Activated B cell treated with CpG ODN at 0.5 μM for 24 hours (primary cell): ENCODE measurements at places on chromosomes 4 and X. TPM values are rescaled to one million over a fixed set of nuclear protein-coding genes. Genes with fewer than 3 reads are reported as not detected.

Gene AADAT
- not detected in 2 replicates for total RNA-seq

DNA sequence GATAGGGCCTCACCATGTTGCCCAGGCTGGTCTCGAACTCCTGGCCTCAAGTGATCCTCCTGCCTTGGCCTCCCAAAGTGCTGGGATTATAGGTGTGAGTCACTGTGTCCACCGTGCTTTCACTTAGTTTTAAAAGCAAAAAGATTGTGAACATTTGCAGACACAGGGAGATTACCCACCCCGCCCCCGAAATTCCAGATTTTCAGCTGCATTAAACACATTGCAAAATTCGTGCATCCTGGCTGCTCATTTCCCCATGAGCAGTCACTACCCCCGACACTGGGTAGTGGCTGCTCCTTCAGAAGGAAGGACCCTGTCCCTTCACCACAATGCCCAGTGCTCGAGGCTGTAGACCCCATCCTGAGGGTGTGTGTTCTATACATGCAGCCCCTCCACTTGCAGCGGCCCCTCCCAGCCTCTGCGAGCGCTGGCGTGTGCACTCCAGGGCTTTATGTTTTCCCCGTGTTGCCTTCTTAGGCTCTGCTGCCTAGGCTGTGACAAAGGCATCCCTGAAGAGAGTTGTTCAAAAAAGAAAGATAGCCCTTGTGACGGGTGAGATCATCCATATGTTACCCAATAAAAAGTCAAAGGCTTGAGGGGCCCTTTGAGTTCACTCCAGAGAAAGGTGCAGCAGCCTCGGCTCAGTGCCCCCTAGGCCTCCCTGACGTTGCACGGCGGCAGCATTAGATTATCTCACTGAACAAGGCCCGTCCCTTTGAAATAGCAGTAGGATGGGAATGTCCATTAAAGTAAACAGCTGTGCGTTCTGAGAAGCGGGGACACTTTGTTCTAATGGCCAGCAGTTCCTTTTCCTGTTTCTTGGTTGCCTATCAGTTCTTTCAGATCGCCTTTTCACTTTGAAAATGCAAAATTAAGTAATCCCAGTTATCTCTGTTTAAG, 71.6 kb downstream of the SHROOM2 start:
- no peaks in the 10 kb centered on the region for H3K36me3 ChIP-seq
- no peak overlapping the region for H3K4me3 ChIP-seq
- H3K27ac ChIP-seq, result no peak overlapping the region
- H3K27me3 ChIP-seq, result peaks cover 6% of the 10 kb centered on the region
- no peaks in the 10 kb centered on the region for H3K4me1 ChIP-seq

DNA sequence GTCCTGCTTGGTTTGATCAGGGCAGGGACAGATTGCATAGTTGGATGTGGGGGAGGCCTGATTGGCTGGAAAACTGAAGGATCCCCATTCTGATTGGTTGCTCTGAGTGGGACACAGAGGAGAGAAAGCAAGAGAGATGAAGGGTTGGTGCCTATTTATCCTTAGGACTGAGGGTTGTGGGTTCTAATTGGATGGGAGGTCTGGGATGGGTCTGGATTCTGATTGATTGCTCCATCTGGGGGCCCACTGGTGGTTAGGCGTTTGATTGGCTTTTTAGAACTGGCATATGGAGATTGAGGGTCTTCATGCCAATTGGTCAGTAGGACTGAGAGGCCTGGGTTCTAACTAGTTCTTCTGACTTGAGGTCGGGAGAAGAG, 644 bp upstream of the EBP start:
- H3K36me3 ChIP-seq, result peaks cover 11% of the 10 kb centered on the region
- H3K27ac ChIP-seq, result peak overlapping the region; percentile 88
- H3K4me1 ChIP-seq, result peaks cover 24% of the 10 kb centered on the region
- peak overlapping the region; percentile 86 for H3K4me3 ChIP-seq

Gene CTAG1A
- not detected in 2 replicates for total RNA-seq

DNA sequence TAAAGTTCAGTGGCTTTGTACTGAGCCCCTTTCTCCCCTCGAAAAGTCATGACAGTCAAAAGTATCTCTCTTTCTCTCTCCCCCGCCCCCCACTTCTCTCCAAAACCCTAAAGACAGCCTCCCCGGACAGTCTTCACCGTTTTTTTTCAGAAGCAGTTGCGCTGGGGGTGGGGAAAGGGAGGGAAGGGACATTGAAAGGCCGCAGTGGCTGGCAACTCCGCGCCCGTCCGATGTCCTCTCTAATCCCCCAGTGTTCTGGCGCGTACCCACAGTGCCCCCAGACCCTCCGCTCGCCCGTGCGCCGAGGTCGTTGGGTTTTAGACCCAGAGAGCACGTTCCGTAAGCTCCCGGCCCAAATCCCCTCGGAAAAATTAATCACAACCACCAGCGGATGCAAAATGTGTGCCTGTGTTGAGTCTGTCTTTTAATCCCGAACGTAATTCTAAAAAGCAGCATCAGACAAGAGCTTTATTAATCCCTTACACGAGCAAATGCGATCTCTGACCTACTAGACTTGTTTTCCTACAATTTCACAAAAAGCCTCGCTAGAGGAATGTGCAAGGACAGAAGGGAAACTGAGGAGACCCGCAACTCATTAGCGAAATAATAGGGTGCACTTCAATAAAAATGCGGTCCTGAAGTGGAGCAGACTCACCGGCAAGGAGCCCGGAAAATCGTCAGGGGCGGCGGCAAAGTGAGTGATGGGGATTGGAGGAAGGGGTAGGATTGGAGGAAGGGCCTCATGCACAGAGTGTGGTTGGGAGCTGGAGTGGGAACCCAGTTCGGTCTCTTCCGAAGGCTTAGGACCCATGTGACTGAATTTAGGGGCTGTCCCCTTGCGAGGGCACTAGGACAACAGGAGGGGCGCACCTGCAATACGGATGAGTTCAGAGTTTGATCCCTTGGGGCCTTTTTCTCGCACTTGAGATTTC, 12.2 kb upstream of the PRDM8 start:
- peaks cover 11% of the 10 kb centered on the region for H3K36me3 ChIP-seq
- peak overlapping the region; percentile 95 for H3K27ac ChIP-seq
- H3K4me1 ChIP-seq, result peaks cover 56% of the 10 kb centered on the region
- no peaks in the 10 kb centered on the region for H3K27me3 ChIP-seq

- no peaks in the 10 kb centered on the region for H3K36me3 ChIP-seq
- H3K27me3 ChIP-seq, result peaks cover 2% of the 10 kb centered on the region
- H3K4me3 ChIP-seq, result no peak overlapping the region
- H3K4me1 ChIP-seq, result no peaks in the 10 kb centered on the region
- DNase-seq, result no peak
- no peak overlapping the region for H3K27ac ChIP-seq
These were observed 12.7 kb upstream of the DGKK start for GRCh38 chrX:50483283-50483682.

- no peaks in the 10 kb centered on the region for H3K36me3 ChIP-seq
- no peak for DNase-seq
- no peak overlapping the region for H3K4me3 ChIP-seq
- no peaks in the 10 kb centered on the region for H3K27me3 ChIP-seq
These were observed 822.3 kb upstream of the FTHL17 start for GRCh38 chrX:31894152-31894551.

GRCh38 chr4:13316354-13316753, 167.8 kb downstream of the RAB28 start:
- no peaks in the 10 kb centered on the region for H3K27me3 ChIP-seq
- no peak overlapping the region for H3K4me3 ChIP-seq
- no peak overlapping the region for H3K27ac ChIP-seq
- no peak for DNase-seq

GRCh38 chr4:58961925-58962324, 1851.7 kb upstream of the IGFBP7 start:
- H3K36me3 ChIP-seq, result no peaks in the 10 kb centered on the region
- H3K27me3 ChIP-seq, result no peaks in the 10 kb centered on the region
- H3K4me3 ChIP-seq, result no peak overlapping the region

GRCh38 chr4:8880851-8881250, 9.2 kb upstream of the HMX1 start:
- no peak for DNase-seq
- no peak overlapping the region for H3K27ac ChIP-seq
- peaks cover 48% of the 10 kb centered on the region for H3K27me3 ChIP-seq
